Osteocyte (in vitro differentiated cells): ENCODE measurements at places on chromosomes 2 and 18. TPM values are rescaled to one million over a fixed set of nuclear protein-coding genes. Genes with fewer than 3 reads are reported as not detected.

DNA sequence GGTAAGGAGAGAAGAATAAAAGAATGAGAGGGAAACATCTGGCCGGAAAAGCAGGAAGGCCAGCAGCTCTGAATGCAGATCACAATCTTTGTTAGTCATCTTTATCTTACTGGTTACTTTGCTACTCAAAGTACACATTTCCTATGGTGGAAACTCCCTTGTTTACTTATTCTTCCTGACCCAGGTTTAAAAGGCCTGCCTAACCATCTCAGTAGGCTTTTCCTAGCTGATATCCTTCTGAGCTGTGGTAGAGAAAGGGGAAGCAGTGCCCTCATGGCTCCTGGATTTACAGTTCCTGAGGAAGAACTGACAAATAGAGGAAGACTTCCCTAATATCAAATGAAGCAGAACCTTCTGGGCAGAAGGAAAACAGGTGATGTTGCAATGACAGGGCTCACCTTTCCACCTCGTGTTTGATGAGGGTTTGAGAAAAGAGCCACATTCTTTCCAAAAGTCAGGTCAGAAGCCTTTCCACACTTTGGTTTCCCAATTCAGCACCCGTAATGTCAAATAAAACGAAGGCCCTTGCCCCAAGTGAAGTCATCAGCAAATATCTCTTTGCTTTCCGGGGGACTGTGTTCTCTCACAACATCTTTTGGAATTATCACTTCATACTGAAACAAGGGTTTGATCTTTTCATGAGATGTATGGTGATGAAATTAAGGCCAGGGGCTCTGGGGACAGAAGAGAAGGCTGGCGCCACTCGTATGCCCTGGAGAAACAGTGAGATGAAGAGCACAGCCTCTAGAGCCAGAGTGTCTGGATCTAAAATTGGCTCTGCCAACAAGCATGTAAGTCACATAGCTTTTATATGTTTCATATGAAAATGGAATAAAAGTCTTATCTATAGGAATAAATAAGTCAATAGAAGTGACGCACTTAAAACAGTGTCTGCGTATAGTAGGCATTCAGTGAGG lies 26.7 kb upstream of the APOB start:
- no peak for DNase-seq
- no peak overlapping the region for H3K27ac ChIP-seq
- H3K4me1 ChIP-seq, result no peaks in the 10 kb centered on the region
- H3K27me3 ChIP-seq, result peaks cover 29% of the 10 kb centered on the region
- no peaks in the 10 kb centered on the region for H3K36me3 ChIP-seq

VWA3B gene
- total RNA-seq, result not detected in 2 replicates

- H3K36me3 ChIP-seq, result no peaks in the 10 kb centered on the region
- no peak overlapping the region for H3K27ac ChIP-seq
- no peak for DNase-seq
- H3K27me3 ChIP-seq, result no peaks in the 10 kb centered on the region
Observed at GRCh38 chr2:52500561-52500960, 1267.0 kb upstream of the CHAC2 start.

UGT1A7 gene
- not detected in 2 replicates for total RNA-seq

GRCh38 chr2:875687-876615 lies 74.7 kb upstream of the SNTG2 start:
- H3K27ac ChIP-seq, result no peak overlapping the region
- DNase-seq, result peak; percentile 69
- H3K4me1 ChIP-seq, result no peaks in the 10 kb centered on the region
- no peak overlapping the region for H3K4me3 ChIP-seq
- H3K27me3 ChIP-seq, result no peaks in the 10 kb centered on the region

GRCh38 chr2:237473878-237474441 lies 13.1 kb upstream of the MLPH start:
- DNase-seq, result no peak
- peaks cover 17% of the 10 kb centered on the region for H3K4me1 ChIP-seq
- H3K4me3 ChIP-seq, result no peak overlapping the region
- peak overlapping the region; percentile 96 for H3K27ac ChIP-seq
- no peaks in the 10 kb centered on the region for H3K27me3 ChIP-seq

- H3K36me3 ChIP-seq, result peaks cover 5% of the 10 kb centered on the region
- H3K27me3 ChIP-seq, result no peaks in the 10 kb centered on the region
- no peak for DNase-seq
- peaks cover 31% of the 10 kb centered on the region for H3K4me1 ChIP-seq
- H3K4me3 ChIP-seq, result no peak overlapping the region
Observed at GRCh38 chr18:61580046-61580445, 246.8 kb downstream of the CDH20 start.

DNA sequence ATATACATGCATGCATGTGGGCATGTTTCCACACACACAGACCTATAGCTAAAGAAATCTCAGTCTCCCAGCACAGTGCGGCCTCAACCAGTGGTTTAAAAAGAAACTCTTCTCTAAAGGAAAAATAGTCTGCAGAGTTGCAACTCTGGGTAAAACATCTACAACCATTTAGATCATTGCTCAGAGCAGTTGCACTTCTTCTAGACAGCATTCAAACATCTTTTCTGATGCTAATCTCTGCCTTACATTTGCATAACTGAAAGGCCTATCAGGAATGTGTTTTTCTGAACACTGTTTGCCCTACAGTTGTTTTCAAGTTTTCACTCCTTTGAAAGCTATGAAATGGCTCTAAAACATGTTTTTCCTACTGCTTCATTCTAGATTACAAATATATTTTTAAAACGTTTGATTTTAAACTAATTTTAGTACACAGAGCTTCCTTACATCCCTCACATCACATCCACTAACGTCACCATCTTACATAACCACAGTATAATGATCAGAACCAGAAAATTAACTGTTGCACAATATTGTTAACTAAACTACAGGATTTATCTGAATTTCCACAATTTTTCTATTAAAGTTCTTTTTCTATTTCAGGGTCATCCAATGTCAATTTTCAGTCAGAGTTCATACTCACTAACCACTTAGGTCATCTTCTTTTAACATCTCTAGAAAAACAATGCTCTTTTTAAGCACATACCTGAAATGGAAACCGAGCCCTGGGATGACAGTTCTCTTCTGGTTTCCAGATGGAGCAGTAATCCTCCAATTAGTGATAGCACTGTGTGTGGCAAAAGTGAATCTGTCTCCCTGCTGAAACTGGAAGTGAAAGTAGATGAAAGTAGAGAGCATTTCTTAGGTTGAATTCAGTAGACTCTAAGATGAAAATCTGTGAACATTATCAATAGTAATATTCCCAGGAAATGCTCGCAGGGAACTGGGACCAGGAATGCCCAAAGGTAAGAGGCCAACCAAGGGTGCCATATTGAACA lies 501.6 kb upstream of the GCFC2 start:
- no peaks in the 10 kb centered on the region for H3K4me1 ChIP-seq
- H3K36me3 ChIP-seq, result no peaks in the 10 kb centered on the region
- no peaks in the 10 kb centered on the region for H3K27me3 ChIP-seq
- H3K4me3 ChIP-seq, result no peak overlapping the region
- no peak overlapping the region for H3K27ac ChIP-seq

DNA sequence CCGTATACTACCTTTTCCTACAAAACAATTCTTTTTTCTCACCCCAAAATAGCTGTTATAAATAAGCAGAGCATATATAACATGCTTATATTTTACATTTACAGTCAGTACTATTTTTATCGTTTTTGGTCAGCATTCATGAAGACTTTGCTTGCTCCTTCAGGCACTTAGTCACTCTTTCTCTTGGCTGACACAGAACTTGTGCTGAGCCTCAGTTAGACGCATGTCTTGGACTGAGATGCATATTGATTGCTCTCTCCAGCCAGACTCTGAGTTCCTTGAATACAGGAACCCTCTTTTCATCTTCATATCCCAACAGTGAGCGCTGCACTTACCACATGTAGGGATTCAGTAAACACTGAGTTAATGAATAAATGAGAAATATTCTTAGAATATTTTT lies 158.3 kb downstream of the RTN4 start:
- no peak overlapping the region for H3K27ac ChIP-seq
- H3K4me3 ChIP-seq, result no peak overlapping the region
- H3K27me3 ChIP-seq, result peaks cover 31% of the 10 kb centered on the region
- H3K36me3 ChIP-seq, result peaks cover 2% of the 10 kb centered on the region
- DNase-seq, result no peak

GRCh38 chr18:11955239-11956029 lies 25.9 kb upstream of the IMPA2 start:
- H3K36me3 ChIP-seq, result peaks cover 5% of the 10 kb centered on the region
- H3K4me1 ChIP-seq, result peaks cover 30% of the 10 kb centered on the region
- H3K4me3 ChIP-seq, result peak overlapping the region; percentile 14
